BJ (cell line): ENCODE measurements at places on chromosomes 5 and 9. TPM values are rescaled to one million over a fixed set of nuclear protein-coding genes. Genes with fewer than 3 reads are reported as not detected.

The TMEM167A gene
- 23.5 and 62.5 TPM in 2 replicates for polyA plus RNA-seq

The MYMK gene
- not detected in 2 replicates for polyA plus RNA-seq

DNA sequence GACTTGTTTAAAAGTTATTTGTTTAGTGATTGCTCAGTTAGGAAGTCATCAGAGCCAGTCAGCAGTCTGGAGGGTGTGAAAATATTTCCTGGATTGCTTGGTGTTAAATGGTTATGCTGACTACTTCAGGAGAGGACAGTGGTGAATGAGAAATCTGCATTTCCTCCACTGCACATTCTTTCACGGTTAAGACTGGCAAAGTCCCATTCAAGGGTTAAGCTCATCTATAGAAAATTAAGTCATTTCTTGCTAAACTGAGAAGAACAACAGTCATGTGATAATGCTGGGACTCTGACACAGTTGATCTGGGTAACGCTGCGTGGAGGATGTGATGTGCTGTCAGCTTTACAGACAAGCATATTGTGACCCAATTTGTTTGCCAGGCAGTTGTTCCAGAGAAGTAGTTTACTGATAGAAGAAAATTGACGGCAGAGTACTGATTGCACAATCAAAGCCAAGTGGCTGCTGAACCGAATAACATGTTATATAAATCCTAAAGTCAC, 80.4 kb downstream of the GRAMD2B start:
- DNase-seq, result no peak

- DNase-seq, result no peak
Observed at GRCh38 chr9:108382310-108382709, 473.5 kb downstream of the ACTL7B start.

DNA sequence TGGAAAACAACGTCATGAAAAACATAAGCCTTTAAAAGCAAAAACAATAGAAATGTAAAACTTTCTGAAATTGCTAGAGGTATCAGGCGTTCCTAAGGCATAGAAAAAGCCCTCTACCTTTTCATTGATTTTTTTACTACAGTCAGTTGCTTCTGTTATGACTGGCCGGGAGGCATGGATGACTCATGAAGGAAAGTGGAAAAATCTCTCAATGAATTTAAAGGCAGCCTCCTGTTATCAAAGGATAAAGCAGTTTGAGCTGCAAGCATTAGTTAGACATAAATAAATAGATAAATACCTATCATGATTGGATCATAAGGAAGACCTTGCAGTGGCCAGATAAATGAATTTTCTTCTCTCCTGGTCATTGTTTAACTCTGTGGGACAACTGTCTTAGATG, 281.6 kb downstream of the MAST4 start:
- DNase-seq, result no peak

DNA sequence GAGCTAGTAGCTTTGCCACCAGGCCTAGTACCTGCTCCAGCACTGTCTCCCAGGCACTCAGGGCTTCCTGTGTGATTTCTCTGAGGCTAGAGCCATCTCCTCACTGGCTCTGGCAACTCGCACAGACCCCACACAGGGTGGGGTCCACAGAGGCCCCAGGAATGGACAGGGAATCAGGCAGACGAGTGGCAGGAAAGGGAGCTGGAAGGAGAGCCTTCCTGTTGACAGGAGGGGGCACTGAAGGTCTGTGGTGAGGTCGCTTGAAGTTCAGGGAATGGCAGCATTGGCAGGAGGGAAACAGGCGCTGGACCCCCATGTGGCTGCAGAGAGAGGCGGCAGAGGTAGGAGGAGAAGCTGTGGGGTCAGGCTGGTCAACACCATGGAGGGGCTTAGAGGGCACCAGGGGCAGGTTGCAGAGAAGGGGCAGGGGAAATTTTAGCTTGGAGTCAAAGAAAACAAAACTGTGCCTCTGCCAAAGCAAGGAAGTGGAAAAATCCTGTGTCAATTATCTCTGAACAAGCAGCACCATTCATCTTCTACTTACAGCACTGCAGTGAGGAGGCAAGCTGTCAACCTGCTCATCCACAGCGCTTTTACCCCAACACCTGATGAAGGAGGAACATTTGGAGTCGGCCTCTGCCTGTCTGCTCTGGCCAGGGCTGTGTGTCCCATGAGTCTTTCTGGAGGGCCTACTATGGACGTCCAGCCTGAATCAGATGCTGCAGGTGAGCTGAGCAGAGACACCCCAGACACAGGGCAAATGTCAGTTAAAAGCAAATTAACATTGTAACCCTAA, 270.2 kb downstream of the FSTL4 start:
- DNase-seq, result no peak

DNA sequence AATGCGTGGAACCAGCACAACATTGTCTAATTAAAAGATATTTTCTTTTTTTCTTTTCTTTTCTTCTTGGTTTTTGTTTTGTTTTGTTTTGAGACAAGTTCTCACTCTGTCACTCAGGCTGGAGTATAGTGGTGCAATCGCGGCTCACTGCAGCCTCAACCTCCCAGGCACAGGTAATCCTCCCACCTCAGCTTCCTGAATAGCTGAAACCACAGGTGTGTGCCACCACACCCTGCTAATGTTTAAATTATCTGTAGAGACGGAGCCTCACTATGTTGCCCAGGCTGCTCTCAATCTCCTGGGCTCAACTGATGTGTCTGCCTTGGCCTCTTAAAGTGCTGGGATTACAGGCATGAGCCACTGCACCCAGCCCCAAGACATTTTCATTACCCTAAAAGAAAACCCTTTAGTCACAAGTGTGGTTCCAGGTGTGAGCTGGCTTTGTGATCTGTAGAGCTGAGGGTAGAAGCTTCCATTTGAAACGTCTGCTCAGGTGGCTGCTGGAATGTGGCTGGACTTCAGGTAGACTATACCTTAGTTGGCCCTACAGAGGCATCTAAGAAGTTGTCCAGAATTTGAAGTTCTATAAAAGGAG, 19.1 kb upstream of the NEK6 start:
- no peak for DNase-seq

DNA sequence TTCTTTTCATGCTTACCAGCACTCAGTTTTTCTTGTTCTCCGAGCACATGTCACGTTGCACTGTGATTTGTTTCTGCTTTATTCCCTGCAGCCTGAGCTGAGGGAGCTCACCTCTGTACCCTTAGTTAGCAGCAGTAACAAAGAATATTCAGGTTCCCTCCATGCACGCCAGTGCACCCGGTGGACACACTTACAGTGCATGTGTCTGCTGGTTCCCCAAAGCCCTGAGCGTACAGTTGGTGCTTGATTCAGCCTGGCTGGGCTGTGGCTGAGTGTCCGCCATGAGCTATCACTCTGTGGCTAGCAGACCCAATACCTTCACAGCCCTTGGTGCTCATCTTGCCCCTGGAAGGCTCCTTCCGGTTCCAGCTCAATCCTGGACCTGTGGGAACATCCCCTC, 93.5 kb downstream of the MVB12B start:
- DNase-seq, result no peak

DNA sequence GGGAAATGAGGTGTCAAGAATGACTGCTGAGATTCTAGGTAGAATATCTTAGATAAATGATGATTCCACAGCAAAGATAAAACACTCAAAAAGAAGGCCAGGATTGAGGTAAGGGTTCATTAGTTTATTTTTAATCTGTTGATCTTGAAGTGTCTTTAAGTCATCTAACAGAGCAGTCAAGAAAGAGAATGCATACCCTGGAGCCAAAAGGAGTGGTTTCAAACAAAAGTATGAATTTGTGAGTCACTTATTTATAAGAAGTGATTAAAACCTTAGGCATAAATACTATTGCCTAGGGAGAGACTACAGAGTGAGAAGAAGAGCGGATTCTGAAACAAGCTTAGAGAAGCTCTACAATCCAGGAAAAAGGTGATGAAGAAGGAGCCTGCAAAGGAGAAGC, 541.0 kb downstream of the DTWD2 start:
- no peak for DNase-seq

DNA sequence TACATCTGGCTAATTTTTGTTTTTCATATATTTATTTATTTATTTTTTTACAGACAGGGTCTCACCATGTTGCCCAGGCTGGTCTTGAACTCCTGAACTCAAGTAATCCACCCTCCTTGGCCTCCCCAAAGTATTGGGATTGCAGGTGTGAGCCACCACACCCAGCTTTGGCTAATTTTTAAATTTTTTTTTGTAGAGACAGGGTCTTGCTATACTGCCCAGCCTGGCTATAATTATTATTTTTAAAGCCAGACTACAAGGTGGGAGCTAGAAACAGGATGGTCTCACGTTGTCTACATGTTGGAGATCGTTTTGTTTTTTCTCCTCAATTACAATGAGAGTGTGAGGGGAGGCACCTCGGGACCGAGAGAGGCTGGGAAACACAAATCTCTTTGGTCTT, 23.8 kb downstream of the ASS1 start:
- DNase-seq, result no peak
